ENCODE measurements at places on chromosomes 3 and 15.

- DNase-seq: peak; percentile 63
These were observed 10.5 kb upstream of the EIF4A2 start for GRCh38 chr3:186772701-186773417.

DNA sequence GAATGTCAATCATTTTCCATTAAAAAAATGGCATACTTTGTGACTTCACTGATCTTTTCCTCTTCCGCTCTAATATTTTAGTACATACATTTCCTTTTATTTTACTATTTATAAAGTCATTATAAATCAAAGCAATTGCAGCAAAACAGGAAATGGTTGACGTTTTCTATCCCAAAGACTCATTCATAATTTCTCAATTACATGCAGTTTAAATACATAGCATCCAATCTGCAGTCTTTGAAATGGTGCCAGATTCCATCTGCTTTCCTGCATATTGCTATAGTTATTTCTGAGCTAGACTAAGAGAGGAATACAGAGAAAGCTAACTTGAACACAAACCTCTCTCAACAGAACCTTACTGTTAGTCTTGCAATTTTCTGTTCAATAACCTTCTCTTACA, 179.8 kb downstream of the ZPLD1 start:
- no peak for DNase-seq

DNA sequence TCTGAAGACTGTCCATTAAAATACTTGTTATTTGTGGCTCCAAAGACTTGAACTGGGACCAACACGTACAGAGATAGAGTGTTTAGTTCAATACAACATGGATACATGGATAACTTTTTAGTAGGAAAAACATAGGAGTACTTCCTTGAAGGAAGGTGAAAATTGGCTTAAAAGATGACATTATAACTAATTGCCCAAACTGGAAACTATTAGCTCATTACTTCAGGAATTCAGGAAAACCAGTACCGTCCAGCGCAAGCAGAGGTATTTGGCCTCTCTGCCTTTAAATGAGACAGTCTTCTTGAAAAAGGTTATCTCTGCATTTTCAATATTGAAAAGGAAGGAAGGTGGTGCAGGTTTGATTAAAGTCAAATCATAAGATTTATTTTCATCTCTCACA, 234.5 kb downstream of the IL5RA start:
- no peak for DNase-seq

GRCh38 chr3:81164806-81165205, 596.6 kb downstream of the GBE1 start:
- DNase-seq: no peak

DNA sequence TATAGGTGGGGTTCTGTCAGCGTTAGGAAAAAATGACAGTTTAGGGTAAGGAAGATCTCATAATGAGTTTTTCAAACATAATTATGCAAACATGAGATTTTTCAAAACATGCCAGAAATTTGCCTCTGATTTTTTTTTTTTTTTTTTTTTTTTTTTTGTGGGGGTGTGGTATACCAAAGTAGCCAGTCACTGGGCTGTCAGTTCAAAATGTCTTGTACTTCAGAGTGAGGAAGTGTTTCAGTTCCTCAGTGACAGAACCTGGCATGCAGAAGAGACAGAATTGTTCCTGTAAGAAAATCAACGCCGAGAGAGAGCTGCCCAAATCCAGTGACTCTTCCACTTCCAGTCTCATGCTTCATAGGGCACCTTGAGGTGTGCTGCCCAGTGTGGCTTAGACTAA, 9.7 kb downstream of the NCBP2 start:
- DNase-seq: no peak

DNA sequence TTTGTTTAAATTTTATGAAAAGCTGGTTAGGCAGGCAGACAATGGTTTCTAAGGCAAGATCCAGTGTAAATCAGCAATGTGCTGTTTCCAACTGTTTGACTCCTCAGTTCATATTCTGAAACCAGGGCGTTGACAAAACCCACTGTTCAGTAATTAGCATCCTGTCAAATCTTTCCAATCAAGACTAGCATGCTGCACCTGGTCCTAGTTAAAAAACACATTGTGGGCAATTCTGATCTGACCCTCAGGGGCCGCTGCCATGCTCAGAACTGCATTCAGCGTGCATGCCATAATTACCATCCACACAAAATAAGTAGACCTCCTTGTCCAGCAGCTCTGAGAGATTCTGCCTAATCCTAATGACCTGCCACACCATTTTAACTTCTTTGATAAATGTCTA, 20.9 kb upstream of the RBP1 start:
- DNase-seq: no peak

DNA sequence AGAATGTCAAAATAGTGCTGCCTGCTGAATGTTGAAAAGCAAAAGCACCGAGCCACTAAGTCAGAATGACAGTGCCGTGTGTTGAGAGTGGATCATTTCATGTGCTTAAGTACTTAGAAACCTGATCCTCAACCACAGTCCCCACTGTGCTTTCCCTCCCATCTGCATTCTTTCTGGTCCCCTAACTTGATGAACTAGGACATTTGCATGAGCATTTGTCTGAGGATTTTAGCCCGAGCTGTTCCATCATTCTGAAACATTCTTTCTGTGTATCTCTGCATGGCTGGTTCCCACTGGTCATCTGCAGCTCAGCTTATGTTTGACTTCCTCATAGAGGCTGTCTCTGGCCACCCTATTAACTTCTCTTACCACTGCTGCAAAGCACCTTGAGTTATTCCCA, 42.0 kb downstream of the SST start:
- no peak for DNase-seq

- no peak for DNase-seq
These were observed 66.0 kb upstream of the GCNT3 start for GRCh38 chr15:59545573-59545972.

GRCh38 chr3:47003461-47004368, 24.2 kb downstream of the NBEAL2 start:
- no peak for DNase-seq

GRCh38 chr15:62758126-62758951, 284.2 kb upstream of the TPM1 start:
- no peak for DNase-seq

DNA sequence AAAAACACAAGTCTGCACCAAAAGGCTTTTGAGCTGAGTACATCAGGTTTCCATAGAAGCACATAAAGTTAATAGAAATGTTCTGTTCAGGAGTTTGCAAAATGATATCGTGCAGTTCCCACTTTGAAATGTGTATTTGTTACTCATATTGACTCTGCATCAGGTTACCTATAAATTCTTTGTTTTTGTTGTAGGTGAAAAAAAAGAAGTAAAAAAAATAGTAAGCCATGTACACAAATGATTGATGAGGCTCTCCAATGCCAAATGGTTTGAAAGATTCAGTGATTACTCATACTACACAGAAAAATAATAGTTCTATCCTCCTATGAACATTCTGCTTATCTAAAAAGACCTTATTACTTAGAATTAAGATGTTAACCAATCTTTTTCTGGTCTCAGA, 287.3 kb upstream of the MME start:
- no peak for DNase-seq

All from CD4-positive, alpha-beta T cell treated with Interferon alpha-2 for 1 hour (primary cell).